ENCODE measurements at places on chromosomes 5 and 9.

GRCh38 chr9:13735181-13735580 lies 455.7 kb upstream of the MPDZ start:
- no peaks in the 10 kb centered on the region for H3K27me3 ChIP-seq
- no peak for DNase-seq
- H3K4me3 ChIP-seq = no peak overlapping the region
- H3K27ac ChIP-seq = no peak overlapping the region

GRCh38 chr5:8993031-8993430 lies 552.8 kb downstream of the SEMA5A start:
- H3K4me1 ChIP-seq = no peaks in the 10 kb centered on the region
- no peak for DNase-seq
- H3K27me3 ChIP-seq = no peaks in the 10 kb centered on the region
- H3K36me3 ChIP-seq = no peaks in the 10 kb centered on the region
- H3K27ac ChIP-seq = no peak overlapping the region
- H3K4me3 ChIP-seq = no peak overlapping the region

- H3K27ac ChIP-seq = no peak overlapping the region
- no peaks in the 10 kb centered on the region for H3K4me1 ChIP-seq
- H3K27me3 ChIP-seq = no peaks in the 10 kb centered on the region
These were observed 14.1 kb downstream of the RGS3 start for GRCh38 chr9:113477661-113478060.

DNA sequence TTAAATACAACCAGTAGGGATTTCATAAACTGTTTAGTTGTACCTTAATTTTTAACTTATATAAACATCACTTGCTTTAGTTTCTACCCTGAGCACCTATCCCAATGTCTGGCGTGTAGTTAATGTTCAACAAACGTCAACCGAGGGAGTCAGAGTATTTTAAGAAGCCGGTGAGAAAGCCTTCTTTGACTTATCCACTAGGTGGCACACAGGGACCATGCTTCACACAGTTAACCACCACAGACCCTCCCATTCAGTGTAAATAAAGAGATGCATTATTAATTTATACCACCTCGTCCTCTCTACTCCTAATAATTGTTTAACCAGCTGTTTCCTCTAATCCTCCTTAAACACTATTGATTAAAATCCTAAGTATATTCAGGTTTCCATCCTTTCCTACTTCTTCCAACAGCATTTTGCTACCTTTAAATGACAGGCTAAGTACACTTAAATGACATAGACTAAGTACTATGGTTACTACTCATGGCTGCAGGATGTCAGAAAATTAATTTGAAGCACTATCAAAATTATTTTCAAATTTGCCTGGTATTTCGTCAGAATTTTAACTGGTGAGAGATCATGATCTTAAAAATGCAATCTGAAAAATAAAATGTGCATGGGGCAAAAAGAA lies 2.3 kb downstream of the HAPLN1 start:
- H3K4me1 ChIP-seq = peaks cover 12% of the 10 kb centered on the region
- no peak overlapping the region for H3K4me3 ChIP-seq
- DNase-seq = no peak
- H3K27me3 ChIP-seq = no peaks in the 10 kb centered on the region

GRCh38 chr5:31965227-31965626 lies 208.9 kb downstream of the GOLPH3 start:
- H3K27ac ChIP-seq = no peak overlapping the region
- no peak for DNase-seq
- no peaks in the 10 kb centered on the region for H3K27me3 ChIP-seq
- no peak overlapping the region for H3K4me3 ChIP-seq

DNA sequence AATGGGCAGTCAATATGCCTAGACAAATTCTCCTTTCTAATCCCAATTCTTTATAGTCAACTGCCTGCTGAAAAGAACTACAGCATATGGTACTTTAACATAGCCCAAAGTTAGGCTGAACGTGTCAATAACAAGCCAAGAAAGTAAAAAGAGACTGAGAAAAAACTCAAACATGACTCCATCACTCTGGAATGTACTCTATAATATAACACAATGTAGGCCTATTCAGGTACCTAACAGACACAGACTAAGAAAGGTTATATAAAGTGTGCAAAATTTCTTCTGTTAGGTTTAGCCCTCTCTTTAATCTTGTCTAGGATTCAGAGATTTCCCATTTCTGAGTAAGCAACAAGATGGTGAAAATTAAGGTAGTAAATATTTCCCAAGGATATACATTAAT lies 209.7 kb upstream of the PRR16 start:
- H3K27ac ChIP-seq = no peak overlapping the region
- DNase-seq = no peak

- H3K27me3 ChIP-seq = no peaks in the 10 kb centered on the region
- DNase-seq = no peak
- H3K4me3 ChIP-seq = no peak overlapping the region
- H3K27ac ChIP-seq = no peak overlapping the region
- H3K36me3 ChIP-seq = no peaks in the 10 kb centered on the region
- no peaks in the 10 kb centered on the region for H3K4me1 ChIP-seq
These were observed 13.0 kb downstream of the SNX24 start for GRCh38 chr5:122858451-122858850.

- no peak for DNase-seq
- H3K27me3 ChIP-seq = no peaks in the 10 kb centered on the region
- no peaks in the 10 kb centered on the region for H3K36me3 ChIP-seq
- no peaks in the 10 kb centered on the region for H3K4me1 ChIP-seq
- H3K27ac ChIP-seq = no peak overlapping the region
These were observed 4.5 kb downstream of the CAMSAP1 start for GRCh38 chr9:135902655-135903357.

DNA sequence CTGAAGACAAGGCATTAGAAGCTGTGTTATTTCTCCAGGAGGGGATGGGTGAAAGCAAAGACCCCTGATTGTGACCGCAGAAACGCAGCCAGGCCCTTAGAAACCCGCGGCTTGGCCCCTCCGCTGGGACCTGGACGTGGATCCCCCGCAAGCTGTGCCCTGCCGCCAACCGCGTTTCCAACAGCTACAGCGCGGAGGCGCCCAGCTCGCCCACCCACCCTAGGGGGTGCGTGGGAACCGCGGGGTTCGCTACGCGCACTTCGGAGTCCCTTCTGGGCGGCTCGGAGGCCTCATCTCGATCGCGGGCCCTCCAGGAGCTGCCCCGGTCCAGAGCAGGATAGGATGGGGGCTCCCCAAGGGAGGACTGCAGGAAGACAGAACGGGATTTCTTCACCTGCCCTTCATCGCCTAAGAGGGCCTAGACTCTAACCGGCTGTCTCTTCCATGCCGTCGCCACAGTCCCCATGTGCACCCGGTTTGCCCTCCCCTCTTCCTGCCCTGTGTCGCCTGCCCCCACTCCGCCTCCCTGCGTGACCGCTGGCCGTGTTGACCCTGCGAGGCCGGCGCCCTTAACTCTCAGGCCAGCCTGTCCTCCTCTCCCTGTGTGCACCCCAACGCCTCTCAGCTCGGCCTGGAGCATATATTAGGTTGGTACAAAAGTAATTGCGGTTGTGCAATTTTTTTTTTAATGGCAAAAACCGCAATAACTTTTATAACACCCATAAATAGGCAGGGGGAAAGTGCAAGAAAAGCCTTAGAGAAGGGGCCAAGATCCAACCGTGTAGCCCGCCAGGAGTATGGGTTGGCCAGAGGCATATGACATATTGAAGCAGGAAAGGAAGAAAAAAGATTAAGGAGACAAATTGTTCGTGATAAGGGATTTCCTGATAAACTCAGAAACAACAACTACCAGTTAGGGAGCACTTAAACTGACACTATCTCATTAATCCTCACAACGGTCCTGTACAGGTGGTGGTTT lies 68.1 kb upstream of the FREM1 start:
- no peak overlapping the region for H3K4me3 ChIP-seq
- no peaks in the 10 kb centered on the region for H3K36me3 ChIP-seq
- no peaks in the 10 kb centered on the region for H3K4me1 ChIP-seq

GRCh38 chr9:127557998-127558546 lies 54.0 kb upstream of the STXBP1 start:
- H3K36me3 ChIP-seq = peaks cover 8% of the 10 kb centered on the region
- no peak for DNase-seq
- no peaks in the 10 kb centered on the region for H3K27me3 ChIP-seq
- H3K4me1 ChIP-seq = no peaks in the 10 kb centered on the region
- H3K4me3 ChIP-seq = no peak overlapping the region

Data from sigmoid colon (tissue), 7 donors.